ENCODE measurements at places on chromosomes 1 and 21. TPM values are rescaled to one million over a fixed set of nuclear protein-coding genes. Genes with fewer than 3 reads are reported as not detected.

Gene NUF2
- total RNA-seq: 0.52 TPM

Gene DIO1
- 6.2 TPM for total RNA-seq

GRCh38 chr1:19410393-19410792 is 74.9 kb downstream of the CAPZB start:
- DNase-seq: no peak

- no peak for DNase-seq
These were observed 94.5 kb upstream of the SLC5A9 start for GRCh38 chr1:48127735-48128685.

DNA sequence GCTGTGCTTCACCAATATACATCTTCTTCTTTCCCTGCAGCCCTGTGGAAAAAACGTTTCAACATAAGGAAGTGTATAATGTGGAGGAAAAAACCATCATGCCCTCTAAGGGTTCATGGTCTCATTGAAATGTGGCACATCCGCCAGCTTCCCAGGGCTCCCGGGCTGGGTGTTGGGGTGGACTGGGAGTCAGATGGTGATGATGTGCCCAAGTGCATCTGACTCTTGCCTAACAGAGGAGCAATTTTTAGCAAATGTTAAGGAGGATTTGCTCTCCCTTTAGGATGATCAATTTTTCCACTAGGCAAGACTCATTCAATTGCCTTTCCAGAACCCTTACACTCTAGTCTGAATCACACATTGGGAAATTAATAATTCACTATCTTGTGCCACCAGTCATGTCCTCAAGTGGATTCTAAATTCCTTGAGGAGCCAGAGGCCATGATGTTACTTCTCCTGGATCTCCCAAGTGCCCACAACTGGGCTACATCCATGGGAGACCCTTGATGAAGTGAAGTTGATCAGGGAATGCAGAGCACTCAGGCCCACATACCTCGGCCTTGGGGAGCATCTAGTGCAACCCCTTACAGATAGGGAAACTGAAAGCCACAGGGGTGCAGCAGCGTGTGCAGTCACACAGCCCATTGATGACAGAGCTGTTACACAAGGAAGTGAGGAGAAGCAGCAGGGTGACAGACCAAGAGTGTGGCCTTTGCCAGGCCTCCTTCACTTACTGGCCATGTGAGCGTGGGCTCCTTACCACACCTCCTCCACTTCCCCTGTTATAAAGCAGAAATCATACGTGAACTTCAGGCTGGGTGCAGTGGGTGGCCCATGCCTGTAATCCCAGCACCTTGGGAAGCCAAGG is 100.0 kb upstream of the SLC44A3 start:
- no peak for DNase-seq

GRCh38 chr1:220552672-220553260 is 24.8 kb downstream of the MARK1 start:
- DNase-seq: no peak

- DNase-seq: no peak
These were observed 6.2 kb downstream of the SLC26A9 start for GRCh38 chr1:205936846-205937586.

DNA sequence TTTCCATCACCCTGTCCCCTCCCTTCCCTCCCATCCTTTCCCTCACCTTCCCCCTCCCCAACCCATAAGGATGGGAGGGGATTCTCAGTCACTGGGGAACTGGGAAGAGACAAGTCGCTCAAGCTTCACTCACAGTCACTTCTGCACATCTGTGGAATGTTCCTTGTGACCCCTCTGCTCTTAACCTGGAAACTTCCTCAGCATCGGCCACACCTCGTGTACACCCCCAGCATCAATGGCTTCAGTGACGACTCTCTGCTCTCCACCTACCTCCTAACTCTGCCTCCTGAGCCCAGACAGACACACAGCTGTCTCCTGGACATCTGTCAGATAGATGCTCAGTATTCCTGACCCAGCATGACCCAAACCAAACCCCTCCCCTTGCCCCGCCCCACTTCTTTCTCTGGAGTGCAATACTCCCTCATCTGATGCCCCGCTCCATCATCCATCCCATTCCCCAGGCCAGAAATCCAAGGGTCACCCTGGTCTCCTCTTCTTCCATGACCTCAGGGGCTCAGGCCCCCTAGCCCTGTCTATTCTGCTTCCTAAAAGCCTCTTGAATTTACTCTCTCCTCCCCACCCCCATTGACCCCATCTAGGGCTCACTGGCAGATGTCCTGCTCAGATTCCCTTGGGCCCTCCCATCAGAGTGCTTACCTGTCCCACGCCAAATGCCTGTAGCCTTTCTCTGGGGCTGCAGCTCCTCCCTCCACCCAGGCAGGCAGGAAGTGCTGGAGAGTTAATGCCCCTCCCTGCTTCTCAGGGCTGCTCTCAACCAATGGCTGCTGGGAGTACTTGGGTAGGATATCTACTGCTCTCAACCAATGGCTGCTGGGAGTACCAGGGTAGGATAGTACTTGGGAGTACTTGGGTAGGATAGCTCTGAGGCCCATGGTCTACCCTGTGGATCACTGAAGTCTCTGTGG is 83.1 kb upstream of the CSF3R start:
- no peak for DNase-seq

- DNase-seq: no peak
These were observed 37.1 kb upstream of the SOD1 start for GRCh38 chr21:31622397-31622796.

DNA sequence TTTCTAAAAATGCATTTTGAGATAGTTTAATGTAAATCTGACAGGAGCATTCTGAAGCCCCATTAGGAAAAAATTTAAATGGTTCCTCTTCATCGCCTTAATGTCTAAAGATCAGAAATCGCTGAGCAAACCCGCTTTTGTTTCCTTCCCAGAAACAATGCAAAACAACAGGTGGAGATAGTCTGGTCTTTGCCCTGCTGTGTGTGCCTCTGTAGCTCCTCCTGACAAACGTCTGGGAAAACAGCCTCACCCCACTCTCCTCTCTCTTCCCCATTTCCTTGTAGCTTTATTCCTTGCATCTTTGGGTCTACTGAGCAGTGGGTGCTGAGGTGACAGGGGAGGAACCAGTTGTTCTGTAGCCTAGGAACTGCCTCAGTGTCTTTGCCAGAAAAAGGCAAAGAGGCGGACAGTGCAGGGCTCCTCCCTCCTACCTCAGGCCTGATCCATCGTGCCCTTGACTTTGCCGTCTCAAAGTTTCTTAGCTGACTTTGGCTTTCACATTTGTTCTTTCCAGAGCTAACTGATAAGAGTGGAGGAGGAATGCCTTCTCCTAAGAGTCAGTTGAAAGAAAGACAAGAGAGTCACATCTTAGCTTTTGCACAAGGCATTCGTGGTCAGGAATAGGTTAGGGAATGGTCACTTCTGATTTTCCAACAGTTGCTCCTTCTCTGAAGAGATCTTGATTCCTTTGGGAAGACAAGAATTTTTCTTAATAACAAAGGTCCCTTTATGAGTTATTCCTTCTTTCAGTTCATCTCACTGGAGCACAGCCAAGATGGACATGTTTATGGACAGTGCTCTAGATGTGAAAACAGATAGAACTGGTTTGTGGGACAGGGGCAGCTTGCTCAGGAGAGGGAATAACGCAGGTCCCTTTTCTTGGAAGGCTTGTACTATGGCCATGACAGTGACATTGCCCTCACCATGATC is 24.9 kb downstream of the SYT11 start:
- peak; percentile 10 for DNase-seq

- no peak for DNase-seq
These were observed 30.0 kb downstream of the IARS2 start for GRCh38 chr1:220123889-220124288.

DNA sequence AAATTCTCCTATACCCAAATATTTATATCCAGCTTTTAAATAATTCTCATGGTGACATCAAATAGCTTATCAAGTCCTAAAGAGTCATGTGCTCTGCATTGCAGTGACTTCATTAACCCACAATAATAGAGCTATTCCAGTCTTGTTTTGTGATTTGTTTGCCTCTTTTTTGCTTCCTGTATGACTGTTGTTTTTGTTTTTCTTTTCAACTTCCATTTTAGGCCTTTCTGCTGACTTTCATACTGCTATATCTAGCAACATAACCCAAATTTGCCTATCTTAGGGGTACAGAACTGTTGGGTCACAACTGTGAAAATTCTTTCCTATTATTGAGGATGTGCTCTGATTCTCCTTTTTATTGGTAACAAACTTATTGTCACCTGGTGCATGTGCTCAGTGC is 30.3 kb downstream of the SPATA17 start:
- no peak for DNase-seq

- DNase-seq: no peak
These were observed 35.1 kb downstream of the USP25 start for GRCh38 chr21:15764878-15765277.

All from mucosa of gallbladder (tissue), 1 donor.